ENCODE measurements at places on chromosomes 4 and X.

DNA sequence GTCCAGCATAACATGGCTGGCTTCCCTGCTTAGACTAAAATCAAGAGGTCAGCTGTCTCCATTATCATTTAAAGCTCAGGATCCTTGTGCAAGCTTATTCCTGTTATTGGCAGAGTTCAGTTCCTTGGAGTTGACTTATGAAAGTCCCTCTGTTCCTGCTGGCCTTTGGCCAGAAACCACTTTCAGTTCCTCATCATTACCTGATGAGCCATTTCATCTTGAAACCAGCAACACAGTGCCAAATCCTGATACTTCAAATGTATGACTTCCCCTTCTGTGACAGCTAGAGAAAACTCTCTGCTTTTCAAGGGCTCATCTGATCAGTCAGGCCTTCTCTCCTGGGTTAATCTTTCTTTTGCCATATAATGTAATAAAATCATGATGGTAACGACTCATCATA, 110.6 kb upstream of the FSTL5 start:
- no peak for DNase-seq

DNA sequence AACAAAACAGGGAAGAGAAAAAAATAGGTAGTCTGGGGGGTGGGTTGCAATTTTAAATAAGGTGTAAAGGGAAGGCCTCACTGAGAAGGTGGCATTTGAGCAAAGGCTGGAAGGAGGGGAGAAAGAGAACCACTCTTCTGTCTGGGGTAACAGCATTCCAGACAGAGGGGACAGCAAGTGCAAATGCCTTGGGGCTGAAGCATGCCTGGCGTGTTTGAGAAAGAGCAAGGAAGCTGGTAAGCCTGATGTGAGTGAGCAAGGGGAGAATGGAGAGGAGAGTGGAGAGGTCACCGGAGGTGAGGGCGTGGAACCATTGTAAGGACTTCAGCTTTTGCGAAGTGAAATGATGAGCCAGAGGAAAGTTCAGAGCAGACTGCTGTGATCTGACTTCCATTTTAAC, 19.7 kb upstream of the DOCK11 start:
- no peak for DNase-seq

DNA sequence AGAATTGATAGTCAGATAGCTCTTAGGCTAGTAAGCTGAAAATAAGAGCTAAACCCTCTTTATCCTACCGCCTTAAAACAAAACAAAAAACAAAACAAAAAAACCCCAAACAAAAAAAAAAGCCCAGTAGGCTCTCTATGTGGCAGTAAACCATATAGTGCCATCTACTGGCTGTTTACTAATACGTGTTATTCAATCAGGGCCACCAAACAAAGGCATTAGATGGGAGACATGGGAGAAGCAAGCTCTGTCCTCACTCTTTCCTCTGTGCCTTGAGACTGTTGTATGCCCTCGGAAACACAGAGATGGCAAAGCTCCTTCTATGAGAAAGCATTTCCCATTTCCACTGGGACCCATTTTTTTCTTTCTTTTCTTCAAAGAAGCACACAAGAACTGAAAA, 148.8 kb upstream of the MID1 start:
- peak; percentile 6 for DNase-seq

GRCh38 chrX:101407167-101407747, 468 bp downstream of the GLA start:
- peak; percentile 7 for DNase-seq

DNA sequence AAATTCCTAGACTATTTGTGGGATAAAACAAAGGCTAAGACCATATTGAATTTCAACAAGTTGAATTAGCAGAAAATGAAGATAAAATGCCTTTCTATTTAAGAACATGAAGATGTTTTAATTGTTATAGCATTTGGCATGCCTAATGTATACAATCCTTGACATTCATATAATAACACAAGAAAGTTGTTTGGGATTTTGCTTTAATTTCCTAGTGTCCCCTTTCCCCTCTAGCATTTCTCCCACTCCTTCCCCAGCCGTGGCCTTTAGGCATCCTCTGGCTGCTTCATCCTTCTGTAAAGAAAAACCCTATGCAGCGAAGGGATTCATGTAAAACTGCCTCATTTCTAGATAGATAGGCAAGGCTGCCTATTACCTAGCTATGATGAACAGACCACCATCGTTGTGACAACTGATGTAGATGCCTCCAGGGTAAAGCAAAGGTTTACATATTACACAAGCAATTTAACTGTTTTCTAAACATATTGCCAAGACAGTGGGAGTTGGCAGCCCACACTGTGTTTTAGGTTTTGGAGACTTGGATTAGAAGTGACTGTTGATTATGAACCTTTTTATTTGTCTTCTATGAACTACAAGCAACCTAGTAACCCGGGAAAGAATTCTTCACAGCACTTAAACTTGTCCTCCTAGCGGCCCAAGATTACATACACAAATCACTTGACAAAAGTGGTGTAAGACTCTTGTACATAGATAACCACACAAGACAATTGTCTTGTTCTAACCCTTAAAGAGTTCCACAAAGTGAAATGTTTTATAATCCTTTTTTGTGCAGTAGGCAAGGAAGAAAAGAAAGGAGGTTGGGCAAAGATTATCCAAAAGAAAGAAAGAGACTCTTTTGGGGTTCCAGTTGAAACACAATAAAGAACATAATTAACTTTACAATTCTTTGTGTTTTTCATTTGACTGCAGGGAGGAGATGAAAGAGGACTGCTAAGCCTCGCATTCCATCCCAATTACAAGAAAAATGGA, 59.9 kb downstream of the HHIP start:
- no peak for DNase-seq

DNA sequence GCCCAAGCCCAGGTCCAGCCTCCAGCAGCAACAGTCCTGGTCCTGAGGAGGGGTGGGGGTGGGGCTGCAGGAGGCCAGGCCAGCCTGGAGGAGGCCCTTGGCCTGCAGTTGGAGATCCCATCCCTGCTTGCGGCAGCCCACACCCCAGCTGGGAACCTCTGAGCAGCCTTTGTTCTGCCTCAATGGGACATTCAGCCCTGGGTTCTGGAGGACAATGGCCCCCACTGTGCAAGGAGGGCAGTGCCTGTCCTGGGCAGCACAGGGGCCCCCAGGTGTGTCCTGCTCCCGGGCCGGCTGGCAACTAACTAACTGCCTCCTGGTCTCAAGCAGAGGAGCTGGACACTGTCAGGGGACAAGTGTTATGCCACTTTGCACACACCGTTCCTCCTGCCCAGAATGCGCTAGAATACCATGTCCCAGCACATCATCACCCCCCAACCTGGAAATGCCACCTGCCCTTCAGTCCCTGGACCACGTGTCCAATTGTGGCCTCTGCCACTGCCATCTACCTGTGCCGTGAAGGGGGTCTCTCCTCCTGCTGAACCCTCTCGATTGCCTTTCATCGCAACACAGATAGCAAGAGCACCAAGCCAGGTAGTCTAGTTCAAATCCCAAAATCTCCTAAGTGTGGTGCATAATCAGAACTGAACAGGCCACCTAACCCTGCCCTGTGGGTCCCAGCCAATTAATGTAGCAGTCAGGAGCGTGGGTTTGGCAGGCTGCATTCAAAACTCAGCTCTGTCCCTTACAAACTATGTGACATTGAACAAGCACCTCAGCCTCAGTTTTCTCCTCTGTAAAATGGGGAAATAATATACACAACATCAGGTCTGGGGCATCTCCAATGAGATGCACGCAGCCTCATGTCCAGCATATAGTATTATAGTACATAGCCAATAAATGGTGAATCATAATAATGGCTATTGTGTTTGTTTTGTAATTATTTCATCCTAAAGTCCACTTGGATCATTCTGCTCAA, 8.8 kb downstream of the PPP2R2C start:
- no peak for DNase-seq

Data from germinal center (tissue), 1 donor.